ENCODE measurements at places on chromosomes 7 and 10.

- DNase-seq = peak; percentile 65
Measured at GRCh38 chr10:13712837-13713581, 126.2 kb downstream of the PRPF18 start.

DNA sequence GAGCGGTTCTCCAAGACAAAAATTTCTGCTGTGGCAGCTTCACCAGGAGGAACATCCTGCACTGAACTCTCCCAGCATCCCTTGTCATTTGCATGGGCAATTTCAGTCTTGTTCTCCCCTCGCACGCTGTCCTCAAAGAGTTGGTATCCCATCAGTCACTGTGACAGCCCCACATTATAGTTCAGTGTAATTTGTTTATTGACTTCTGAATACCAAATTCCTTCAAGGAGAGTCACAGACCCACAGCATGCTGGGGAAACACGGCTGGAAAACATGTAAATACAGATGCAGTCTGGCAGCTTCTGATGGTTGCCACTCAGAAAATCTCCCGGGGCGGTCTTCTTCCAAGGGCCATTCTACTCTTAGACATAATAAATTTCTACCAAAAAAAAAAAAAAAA, 151.0 kb upstream of the NEBL start:
- DNase-seq = no peak

- DNase-seq = no peak
Measured at GRCh38 chr10:94428766-94429707, 26.7 kb downstream of the TBC1D12 start.

DNA sequence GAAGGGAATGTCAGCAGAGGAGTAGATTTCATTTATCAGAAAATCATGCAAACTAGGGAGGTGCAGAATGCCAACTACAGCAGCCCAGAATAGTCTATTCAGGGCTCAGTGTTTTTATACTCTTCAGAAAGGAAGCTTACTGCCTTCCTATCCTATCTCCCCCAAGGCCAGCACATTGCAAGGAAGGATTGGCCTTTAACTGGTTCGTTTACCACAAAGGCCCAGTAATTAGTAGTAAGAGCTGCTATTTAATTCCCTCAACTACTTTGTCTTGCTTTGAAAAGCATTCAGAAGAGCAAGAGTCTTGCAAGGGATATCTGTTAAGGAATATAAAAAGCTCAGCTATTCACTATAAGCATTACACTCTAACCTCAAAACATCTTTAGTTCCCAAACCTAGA, 86.4 kb upstream of the RNF148 start:
- DNase-seq = no peak

DNA sequence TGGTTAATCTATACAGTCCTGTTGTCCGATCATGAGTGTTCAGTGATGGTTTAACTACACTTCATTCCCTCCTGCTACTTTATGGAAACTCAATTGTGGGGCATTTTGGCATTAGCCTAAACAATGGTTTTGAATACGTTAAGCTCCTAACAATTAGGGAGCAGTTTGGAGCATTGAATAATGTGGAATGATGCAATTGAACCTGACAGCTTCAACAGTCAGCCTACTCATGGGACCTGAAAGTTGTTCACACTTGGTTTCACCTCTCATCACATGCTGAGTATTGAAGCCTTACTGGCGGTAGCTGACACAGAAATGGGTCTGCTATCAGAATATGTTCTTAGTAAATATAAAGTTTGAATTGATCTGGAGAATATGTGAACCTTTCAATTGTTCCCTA, 186.1 kb downstream of the MLLT10 start:
- no peak for DNase-seq

GRCh38 chr7:713139-713457, 13.4 kb upstream of the DNAAF5 start:
- no peak for DNase-seq

DNA sequence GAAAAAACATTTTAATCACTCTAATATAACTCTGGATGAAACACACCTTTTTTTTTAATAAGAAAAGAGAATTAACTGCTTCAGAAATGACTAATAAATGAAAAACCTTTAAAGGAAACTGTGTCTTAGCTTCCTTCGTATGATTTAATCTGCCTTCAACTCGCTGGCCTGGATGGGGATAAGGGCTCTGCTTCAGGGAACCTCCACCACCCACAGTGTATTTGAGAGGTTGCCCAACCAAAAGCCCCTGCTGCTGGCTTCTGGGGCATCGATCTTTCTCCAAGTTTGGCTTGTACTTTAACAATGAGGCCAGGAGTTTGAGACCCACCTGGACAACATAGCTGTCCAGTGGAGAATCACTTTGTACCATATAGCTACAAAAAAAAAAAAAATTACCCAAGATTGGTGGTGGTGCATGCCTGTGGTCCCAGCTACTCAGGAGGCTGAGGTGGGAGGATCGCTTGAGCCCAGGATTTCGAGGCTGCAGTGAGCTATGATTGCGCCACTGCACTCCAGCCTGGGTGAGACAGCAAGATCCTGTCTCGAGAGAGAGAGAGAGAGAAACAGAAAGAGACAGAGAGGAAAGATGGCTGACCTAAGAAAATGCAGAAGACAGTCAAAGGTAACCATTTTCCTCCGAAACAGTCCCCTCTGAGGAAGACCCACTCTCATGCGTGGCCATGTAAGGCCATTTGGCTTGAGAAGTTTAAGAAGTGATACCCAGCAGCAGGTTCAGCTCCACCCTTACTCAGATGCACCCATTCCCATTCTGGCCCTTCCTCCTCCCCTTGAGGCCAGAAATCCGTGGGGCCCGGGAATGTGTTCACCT, 13.6 kb upstream of the LIMK1 start:
- no peak for DNase-seq

GRCh38 chr10:30456266-30456665, 22.3 kb downstream of the MAP3K8 start:
- no peak for DNase-seq

DNA sequence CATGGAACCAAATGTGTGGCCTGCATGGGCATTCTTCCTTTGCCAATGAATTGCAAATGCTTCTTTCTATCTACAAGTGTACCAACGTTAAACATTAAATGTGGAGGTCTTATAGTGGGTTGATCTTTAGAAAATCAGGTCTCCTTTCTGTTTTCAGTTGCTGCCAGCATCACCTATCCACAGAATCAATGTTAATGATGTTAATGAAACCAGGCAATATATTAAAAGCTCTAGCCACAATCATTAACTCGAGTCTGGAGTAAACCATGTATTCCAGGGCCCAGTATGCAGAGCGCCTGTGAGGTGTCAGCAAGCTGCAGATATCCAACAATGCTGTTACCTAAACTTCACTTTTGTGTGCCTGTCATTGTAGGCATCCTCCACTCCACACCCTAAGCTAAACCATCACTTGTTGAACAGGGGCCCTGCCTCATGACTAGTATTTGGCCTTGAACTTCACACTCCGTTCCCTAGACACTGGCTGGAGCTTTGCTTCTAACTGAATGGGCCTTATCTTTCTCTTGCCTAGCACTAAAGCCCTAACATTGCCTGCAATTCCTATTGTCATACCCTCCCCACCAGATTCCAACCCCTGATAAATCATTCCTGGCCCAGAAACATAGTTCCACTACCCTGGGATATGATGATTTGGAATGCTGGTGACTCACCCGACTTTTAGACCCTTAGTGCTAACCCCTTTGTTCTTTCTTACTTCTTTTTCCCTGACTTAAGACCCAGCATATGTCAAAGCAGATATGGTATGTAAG, 24.3 kb upstream of the ITGB8 start:
- DNase-seq = no peak
